ENCODE measurements at places on chromosomes 3 and 15.

GRCh38 chr3:117706037-117706436 lies 996.5 kb downstream of the TUSC7 start:
- DNase-seq: no peak

- no peak for DNase-seq
Observed at GRCh38 chr3:7518456-7518855, 657.5 kb downstream of the GRM7 start.

DNA sequence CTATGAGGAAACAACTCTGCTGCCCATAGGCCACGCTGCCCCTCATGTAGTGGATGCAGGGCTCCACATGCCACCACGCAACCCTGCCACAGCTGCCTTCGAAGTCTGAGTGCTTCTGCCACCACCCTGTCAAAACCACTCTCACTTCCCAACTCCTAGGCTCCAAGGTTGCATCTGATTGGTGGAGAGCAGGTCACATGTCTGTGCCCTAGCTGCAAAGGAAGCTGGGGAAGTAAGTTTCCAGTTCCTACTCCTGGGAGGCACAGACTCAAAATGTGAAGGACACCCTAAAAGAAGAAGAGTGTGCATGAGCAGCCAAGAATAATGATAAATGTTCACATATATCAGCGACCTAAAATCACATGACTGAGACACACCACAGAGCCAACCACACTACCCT lies 31.9 kb upstream of the TICRR start:
- DNase-seq: no peak

DNA sequence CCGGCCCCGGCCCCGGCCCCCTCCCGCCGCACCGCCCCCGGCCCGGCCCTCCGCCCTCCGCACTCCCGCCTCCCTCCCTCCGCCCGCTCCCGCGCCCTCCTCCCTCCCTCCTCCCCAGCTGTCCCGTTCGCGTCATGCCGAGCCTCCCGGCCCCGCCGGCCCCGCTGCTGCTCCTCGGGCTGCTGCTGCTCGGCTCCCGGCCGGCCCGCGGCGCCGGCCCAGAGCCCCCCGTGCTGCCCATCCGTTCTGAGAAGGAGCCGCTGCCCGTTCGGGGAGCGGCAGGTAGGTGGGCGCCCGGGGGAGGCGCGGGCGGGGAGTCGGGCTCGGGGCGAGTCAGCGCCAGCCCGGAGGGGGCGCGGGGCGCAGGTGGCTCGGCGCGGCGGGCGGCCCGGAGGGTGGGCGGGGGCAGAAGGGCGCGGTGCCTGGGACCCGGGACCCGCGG lies 352 bp downstream of the CHRD start:
- DNase-seq: peak; percentile 12

GRCh38 chr3:20772869-20773268 lies 586.9 kb upstream of the SGO1 start:
- DNase-seq: no peak

GRCh38 chr15:67397139-67397538 lies 123.8 kb upstream of the C15orf61 start:
- DNase-seq: no peak

- no peak for DNase-seq
Observed at GRCh38 chr3:99128235-99128634, 226.7 kb upstream of the DCBLD2 start.

GRCh38 chr15:82174471-82175235 lies 87.9 kb downstream of the EFL1 start:
- DNase-seq: no peak

GRCh38 chr3:55765906-55766701 lies 279.0 kb upstream of the WNT5A start:
- no peak for DNase-seq

DNA sequence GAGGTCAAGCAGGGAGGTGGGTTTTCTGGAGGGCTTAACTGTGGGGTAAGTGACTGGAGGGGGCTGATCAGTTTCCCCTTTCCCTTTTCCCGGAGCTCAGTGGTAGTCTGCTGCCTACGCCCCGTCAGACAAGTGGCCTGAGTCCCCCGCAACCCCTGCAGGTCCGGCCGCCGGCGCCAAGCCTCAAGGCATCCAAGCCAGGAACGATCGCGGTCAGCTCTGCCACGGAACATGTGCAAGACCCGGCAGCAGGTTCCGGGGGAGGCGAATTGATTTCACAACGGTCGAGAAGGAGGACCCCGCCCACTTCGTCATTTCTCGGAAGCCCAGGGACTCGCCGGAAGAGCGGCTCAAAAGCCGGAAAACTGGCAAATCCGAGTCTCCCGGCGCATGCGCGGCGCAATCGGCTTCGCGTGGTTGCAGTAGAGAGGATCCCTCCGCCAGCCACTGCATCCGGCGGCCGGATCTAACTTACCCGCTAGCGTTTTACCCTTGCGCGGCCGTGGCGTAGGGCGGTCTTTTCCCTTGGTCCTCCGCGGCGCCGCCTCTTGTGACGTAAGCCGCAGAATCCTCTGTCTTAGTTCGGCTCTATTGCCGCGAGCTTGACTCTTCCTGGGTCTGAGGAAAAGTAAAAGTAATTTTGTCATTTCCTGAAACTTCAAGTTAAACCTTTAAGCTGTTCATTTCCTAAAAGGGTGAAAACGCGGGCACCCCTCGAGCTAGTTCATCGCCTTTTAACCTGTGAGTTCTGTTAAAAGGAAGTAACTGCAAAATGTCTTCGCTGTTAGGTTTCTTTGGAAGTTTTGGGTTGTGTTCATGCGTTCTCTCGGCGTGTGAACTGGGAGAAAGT lies 14.9 kb upstream of the CCNL1 start:
- DNase-seq: peak; percentile 98

DNA sequence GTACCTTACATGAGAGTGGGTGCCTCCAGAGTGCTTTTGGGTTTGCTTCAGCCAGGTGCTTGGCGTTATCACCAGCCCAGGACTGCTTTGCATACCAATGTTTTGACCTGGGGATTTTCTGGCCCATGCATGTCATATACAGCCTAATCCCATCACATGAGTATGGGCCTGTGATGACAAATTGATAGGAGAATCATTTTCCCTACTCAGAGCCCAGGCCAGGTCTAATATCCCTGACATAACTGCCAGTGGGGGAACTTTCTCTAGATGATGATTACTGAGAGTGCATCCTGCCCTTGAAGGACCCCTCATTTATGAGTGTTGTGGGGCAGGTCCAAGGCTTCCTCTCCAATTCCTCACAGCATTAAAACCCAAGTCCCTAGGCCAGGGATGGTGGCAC lies 197.5 kb upstream of the LYSMD4 start:
- no peak for DNase-seq

- no peak for DNase-seq
Observed at GRCh38 chr3:101689286-101689685, 2.8 kb upstream of the RPL24 start.

DNA sequence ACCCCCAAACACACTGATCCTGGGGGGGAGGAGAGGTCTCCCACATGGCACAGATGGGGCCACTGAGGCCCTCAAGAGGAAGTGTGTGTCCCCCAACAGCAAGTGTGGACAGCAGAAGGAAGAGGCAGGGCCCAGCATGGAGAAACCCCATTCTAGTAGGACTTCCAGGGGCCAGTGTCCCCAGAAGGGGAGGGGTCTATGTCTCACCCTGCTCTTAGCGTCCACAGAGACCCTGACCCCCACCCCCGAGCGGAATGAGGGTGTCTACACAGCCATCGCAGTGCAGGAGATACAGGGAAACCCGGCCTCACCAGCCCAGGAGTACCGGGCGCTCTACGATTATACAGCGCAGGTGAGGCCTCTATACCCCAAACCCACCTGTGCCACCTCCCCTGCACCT lies 35.3 kb downstream of the TSPAN3 start:
- DNase-seq: no peak

DNA sequence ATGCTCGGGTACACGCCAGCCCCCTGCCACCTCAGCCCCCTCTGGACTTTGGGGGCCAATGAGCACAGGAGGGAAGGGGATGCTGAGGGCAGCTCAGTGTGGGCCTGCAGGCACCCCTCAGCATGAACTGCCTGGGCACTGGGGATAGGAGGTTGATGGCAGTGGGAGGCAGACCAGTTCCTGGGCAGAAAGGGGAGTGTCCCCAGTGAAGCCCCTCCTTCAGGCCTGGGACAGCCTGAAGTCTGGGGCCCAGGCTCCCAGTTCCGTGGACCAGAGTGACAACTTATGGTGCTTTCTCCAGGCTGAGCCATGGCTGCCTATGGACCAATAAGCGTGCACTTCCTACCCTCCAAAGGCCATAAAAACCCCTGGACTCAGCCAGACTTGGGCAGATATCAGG lies 63.3 kb upstream of the IMPG2 start:
- no peak for DNase-seq

- DNase-seq: no peak
Observed at GRCh38 chr15:38085114-38085513, 150.7 kb downstream of the TMCO5A start.

GRCh38 chr3:49124991-49125670 lies 4.5 kb upstream of the USP19 start:
- no peak for DNase-seq

DNA sequence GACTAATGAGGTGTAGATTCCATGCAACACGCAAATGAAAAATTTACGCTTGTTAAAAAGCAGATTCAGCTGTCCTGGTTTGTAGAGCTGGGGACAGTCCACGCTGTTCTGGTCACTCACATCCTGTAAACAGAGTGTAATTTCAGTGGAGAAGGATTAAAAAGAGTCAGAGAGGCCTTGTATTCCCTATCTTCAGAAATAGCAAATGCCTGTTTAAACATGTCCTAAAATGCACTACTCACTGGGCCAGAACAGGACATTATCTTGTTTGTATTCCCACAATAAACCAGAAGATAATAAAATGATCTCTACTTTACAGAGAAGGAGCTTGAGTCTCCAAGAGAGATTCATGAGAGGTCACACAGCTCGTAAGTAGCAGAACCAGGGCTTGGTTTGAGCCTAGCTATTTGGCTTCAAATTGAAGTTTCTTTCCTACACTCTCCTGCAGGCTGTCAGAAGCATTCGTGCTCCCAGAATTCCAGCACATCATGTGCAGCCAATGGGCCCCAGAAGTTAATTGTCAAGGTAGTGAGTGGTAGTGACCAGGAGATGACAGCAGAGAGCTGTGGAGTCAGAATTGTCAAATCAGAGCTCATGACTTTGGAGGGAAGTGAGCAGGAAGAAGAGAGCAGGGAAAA lies 242.5 kb downstream of the ATP8B4 start:
- DNase-seq: no peak

GRCh38 chr3:33577588-33577987 lies 137.4 kb upstream of the UBP1 start:
- DNase-seq: no peak
